ENCODE measurements at places on chromosomes 1 and 21. TPM values are rescaled to one million over a fixed set of nuclear protein-coding genes. Genes with fewer than 3 reads are reported as not detected.

The SPRR2F gene
- not detected for total RNA-seq

The FCER1G gene
- total RNA-seq: 40.4 TPM

DNA sequence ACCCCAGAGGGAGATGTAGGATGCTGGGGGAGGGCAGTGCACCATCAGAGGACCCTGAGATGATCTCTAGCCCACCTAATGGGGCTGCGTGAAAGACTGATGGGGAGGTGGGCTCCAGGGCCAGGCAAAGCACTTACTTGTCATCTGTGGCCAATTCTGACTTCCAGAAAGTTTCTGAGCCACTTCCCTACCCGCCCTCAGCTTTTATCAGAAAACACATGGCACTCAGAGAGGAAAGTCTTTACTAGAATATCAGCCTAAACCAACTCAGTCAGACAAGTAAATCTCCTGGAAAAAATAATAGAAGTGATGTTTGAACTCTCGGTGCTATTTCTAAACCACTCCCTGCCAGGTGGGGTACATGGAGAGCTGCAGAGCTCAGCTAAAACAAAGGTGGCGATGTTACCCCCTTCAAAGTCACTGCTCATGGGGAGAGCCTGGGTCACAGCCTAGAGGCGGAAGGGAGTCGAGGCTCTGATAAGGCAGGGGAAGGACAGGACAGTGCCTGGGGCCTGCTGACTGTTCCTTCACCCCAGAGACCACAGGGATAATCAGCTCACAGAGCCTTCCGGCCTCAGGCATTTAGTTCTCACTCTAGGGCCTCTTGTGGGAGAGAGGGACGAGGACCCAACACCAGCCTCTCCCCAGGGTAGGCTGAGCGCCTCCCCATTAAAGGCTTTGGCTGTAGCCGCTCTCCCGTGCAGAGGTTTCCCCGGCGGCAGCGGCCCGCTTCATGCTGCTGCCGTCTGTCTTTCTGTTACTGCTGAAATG, 14.2 kb downstream of the SMIM12 start:
- DNase-seq: peak; percentile 61

The S100A10 gene
- 244 TPM for total RNA-seq

The NPHS2 gene
- not detected for total RNA-seq

GRCh38 chr1:151990856-151991198, 2.8 kb downstream of the S100A10 start:
- DNase-seq: no peak

DNA sequence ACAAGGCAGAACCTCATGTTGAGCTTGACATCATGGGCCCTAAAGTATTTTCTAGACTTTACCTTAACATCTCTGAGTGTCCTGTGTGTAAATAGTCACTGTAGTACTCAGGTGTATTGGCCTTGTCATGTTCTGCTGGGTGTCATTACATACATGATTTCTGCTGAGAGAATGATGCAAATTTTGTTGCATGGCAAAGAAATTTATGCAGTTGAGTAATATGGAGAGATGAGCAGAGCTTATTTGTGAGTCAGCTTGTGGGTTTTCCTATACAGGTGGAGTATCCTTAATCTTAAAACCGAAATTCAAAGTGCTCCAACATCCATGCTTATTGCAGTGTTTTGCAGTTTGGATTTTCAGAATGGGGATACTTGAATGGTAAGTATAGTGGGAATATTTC, 36.6 kb downstream of the RGL1 start:
- DNase-seq: no peak

GRCh38 chr21:29332461-29333362, 34.0 kb downstream of the BACH1 start:
- DNase-seq: no peak

DNA sequence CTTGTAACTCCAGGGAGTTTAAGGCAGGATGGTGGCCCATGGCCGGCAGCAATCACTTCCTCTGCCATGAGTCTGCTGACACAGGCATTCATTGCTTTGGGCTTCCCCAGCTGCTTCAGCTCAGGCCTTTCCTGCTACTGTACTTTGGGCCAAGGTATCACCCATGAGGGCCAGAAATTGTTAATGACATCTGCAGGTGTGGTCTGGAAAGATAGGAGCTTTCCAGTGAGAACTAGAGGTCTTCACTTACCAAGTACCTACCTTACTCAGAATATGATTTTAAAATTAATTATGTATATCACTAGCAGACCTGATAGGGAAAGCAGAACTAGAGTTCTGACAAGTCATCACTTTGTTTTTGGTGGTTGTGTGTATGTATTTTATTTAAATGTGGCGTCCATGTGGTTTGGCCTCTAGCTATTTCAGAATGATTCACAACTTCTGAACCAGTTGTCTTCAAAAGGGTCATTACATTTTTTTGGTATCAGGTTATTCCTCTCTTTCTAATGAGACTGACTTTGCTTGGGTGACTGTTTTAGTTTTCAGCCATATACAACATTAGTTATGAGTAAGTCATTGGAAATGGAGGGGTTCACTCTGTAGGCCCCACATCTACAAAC, 2.7 kb downstream of the RGL1 start:
- DNase-seq: peak; percentile 76

DNA sequence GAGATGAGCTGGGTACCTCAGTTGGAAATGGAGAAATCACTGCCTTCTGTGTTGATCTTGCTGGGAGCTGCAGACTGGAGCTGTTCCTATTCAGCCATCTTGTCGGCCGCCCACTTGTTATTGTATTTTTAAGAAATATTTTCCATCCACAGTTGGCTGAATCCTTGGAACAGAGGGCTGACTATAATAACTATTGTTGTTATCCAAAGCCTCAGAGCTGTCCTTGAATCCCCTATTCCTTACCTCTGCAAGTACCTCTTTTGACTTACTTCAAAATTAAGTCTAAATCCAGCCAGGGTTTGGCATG, 44.1 kb upstream of the GRHL3 start:
- DNase-seq: no peak

The MANEAL gene
- 1.8 TPM for total RNA-seq

DNA sequence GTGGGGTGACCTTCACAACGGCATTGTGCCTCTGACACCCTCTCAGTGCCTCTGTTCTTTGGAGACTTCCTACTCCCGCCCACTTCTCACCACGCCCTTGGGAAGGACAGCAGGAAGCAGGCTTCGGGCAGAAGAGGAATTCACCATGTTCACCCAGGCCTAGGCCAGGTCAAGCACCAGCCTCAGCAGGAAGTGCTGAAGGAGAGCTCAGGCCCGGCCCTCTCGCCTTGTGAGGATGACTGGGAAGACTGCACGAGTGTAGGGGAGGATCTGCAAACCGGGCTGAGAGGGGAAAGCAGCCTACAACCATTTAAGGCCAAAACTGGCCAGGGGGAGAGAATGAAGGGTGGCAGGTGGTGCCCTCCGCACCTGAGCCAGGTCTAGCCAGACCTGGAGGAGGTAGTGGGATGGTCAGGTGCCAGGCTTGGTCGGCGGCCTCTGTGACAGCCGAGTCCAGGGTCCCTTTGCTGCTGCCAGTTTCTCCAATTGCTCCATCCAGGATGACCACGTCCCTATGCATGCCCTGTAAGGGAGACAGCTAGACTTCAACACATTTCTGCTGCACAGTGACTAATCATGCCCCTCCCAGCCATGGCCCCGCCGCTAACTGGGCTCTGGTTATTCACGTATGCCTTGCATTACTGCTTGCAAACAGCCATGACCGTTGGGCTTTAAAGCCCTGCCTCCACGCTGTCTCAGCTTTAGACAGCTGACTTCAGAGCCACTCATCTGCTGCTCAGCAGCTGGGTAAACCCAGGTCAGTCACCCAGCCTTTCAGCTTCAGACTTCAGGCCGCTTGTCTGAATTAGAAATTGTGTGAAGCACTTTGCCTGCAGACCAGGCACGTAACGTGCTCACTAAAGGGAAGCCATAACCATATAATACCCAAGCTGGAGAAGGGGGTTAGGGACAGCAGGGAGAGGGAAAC, 8.9 kb downstream of the MRTO4 start:
- no peak for DNase-seq

GRCh38 chr1:5916572-5917280, 75.5 kb downstream of the NPHP4 start:
- DNase-seq: peak; percentile 43

The CACNA1S gene
- total RNA-seq: 0.14 TPM

- DNase-seq: no peak
Measured at GRCh38 chr1:156281693-156282478, 739 bp downstream of the SMG5 start.

DNA sequence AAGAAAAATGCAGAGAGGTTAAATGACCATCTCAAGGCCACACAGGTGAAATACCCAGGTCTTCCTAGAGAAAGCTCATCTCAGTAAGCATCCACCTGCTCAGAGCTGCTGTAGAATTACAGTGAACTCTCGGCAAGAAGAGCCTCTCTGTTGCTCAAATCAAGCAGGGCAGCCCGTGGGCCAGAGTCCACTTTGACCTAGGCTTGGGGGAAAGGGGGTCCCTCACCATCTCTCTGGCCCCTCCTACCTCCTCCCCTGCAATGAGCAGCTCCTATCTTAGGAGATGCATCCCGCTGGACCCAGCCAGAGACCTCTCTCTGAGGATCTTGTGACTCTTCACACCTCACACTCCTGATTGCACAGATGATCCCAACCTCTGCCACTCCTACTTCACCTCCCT, 364.7 kb downstream of the PTPRU start:
- peak; percentile 58 for DNase-seq

DNA sequence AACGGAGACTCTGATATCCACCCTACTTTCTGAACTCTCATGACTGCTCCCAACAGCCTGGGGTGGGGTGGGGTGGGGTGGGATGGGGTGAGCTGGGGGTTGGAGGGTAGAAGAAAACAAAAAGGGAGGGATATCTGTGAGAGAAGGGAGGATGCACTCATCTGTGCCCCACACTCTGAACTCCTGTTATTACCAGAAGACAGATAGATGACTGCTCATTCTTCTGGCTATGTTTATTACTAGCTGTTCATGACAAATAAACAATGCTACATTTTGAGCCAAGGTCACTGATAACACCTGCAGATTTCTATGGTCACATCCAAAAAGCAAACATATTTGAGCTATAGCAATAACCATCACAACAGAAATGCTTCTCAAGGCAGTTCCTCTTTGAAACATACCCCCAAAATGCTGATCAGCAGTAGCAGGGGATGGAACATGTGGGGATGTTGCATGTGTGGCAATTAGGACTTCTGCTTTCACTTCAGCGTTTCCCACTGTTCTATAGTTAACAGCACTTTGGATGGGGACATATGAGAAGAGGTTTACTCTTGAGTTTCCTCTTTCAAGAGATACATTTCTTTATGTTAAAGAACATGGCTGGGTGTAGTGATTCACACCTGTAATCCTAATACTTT, 43.3 kb downstream of the GPR3 start:
- no peak for DNase-seq

- DNase-seq: no peak
Measured at GRCh38 chr21:40668555-40669275, 178.2 kb downstream of the DSCAM start.

DNA sequence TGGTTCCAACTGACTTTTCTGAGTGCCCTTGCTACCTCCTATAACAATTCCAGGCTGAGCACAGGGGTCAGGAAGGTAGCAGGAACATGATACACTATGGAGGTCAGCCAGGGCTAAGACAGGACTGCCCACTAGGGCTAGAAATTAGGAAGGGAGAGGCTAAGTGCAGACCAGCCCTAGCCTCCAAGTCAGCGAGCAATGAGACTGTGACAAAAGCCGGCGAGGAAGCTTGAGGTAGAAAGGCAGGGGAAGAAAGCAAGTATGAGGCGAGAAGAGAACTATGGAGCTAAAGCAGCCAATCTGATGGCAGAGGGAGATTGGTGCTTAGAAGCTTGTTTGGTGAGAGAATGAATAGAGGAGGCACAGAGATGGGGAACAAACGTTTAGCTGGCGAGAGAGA, 4.7 kb downstream of the UROD start:
- no peak for DNase-seq

Measured in posterior vena cava (tissue), 2 donors.